ENCODE measurements at places on chromosomes 1 and 21.

DNA sequence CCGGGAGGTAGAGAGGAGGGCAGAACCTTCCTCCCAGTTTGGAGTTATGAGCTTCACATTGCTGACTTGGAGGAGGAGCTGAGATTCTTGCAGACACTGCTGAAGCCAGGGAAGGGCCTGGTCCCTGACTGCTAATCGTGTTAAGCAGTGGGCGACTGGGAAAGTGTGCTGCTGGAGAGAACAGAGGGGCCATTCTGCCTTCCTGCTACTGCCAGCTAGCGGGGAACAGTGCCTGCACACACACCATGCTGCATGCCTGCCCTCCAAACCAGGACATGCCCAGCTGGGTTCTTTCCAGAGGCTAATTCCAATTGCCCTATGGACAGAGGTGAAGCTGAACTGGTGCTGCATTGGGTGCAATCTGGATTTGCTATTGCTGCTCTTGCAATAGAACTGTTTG lies 281.4 kb downstream of the AJAP1 start:
- no peak for DNase-seq

- DNase-seq, result no peak
These were observed 26.2 kb upstream of the PTPRC start for GRCh38 chr1:198612471-198613260.

DNA sequence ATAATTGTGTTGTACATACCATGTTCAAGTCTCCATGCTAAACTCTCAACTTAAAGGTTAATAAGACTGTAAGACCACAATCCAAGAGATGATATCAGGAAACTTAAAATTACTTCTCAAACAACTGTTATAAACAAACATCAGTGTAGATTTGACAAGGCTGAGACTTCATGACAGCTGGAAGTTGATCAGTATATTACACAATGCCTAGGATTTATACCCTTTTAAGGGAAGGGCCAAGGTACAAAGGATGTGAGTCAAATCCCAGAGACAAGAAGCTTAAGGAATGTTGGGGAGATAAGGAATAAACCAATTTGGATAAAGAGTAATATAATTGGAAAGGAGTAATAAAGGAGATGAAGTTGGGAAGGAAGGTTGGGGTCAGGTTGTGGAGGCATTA lies 98.8 kb downstream of the LBR start:
- no peak for DNase-seq

DNA sequence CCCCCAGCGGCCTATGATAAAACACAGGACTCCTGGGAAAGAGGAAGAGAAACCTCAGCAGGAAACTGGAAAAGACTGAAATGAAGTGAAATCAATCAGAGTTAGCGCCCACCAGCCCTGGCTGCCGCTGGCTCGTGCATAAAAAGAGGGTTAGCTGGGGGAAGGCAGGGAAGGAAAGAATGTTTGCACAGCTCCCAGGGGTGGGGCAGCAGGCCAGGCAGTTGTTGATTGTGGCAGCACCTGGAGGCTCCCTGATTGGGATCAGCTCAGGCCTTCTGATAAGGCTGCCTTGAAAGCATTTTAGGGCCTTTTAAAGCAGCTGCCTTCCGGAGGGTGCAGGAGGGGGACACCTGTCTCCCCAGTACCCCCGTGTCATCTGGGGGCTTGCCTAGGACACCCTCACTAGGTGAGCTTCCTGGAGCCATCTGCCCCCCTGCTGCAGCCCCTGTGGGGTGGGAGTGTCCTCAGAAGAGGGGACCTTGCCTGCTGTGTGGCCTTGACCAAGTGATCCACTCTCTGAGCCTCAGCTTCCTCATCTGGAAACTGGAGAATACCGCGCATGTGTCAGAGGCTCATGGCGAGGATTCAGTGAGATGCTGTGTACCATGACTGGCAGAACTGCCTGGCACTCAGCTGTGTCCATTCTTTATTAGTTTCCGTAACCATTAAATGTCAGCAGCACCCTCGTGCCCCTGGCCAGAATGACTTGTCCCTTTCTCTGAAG lies 6.6 kb downstream of the EPHB2 start:
- DNase-seq, result no peak

GRCh38 chr1:20220036-20220435 lies 33.7 kb upstream of the PLA2G2C start:
- no peak for DNase-seq

DNA sequence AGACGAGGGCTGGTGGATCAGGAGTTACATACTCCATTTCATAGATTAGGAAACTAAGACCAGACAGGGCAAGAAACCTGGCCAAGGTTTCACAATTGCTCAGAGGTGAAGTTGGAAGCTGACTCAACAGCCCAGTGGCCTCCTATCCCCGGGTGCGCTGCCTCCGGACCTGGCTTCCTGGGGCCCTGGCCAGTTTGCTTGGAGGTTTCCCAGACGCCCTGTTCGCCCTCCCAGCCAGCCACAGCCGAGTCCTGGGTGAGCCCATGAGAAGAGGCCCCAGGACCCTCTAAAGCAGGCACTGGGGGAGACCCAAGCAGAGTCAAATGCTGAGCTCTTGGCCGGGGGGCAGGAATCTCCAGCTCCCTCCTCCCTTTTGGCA lies 180.1 kb downstream of the ZBTB18 start:
- no peak for DNase-seq

- no peak for DNase-seq
These were observed 8.8 kb upstream of the SRP9 start for GRCh38 chr1:225768662-225769426.

DNA sequence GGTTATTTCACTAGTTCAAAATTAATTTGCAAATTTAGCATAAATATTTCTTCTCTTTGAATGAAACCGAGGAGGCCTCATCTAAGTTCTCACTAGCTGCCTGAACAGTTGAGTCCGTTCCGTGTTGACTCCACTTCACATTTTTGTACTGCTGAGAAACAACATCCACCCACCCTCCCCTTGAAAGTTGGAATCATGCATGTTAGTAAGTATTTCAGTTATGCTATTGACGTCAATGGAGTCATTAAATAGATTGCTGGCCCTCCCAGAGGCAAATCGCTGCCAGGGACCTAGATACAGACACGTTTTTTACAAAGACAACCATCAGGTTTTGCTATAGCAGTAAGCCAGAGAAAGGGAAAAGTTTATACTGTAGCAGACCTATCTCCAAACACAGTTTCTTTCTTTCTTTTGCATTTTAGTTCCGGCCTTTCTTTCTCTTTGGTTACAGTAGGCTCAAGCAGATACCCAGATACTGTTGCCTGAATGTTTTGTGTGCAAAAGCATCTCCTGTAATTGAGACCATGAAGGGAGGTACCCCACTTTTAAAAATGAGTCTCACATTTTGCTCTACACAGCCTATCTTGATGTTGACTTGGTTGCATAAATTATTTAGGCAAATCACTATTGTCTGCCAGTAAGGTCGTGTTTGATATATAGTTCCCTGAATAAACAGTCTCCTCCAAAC lies 262.6 kb upstream of the SGIP1 start:
- peak; percentile 23 for DNase-seq

DNA sequence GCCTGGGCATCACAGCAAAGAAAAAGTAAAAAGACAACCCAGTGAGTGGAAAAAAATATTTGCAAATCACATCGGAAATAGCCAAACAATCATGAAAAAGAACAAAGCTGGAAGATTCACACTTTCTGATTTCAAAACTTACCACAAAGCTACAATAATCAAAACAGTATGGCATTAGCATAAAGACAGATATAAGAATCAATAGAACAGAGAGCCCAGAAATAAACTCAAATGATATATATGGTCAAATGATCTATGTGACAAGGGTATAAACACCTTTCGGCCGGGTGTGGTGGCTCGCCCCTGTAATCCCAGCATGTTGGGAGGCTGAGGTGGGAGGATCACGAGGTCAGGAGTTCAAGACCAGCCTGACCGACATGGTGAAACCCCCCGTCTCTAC lies 13.5 kb downstream of the ACOT7 start:
- no peak for DNase-seq

DNA sequence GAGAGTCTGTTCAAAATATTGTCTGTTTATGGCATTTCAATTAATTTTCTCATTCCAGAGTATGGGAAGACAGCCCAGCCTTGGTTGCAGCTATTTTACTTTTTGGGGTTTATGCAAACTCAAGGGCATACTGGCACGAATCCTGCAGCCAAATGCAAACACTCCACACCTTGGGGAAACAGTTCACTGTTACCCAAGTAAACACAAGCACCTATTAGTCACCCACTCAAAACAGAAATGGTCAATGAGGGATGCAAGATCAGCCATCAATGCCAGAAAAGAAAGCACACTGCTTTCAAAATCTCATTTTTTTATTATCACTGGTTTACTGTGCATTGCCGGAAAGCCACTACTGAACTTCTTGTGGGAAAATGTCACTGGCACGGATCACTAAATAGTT lies 170.6 kb downstream of the RUNX1 start:
- no peak for DNase-seq

GRCh38 chr1:42983253-42983652 lies 24.6 kb upstream of the SLC2A1 start:
- DNase-seq, result no peak

Measured in H54 (cell line).